ENCODE measurements at places on chromosomes 13 and 19.

GRCh38 chr13:48411841-48412531 is 927 bp downstream of the LPAR6 start:
- peak; percentile 31 for DNase-seq

- DNase-seq: no peak
Observed at GRCh38 chr13:58306062-58306461, 674.5 kb downstream of the PCDH17 start.

DNA sequence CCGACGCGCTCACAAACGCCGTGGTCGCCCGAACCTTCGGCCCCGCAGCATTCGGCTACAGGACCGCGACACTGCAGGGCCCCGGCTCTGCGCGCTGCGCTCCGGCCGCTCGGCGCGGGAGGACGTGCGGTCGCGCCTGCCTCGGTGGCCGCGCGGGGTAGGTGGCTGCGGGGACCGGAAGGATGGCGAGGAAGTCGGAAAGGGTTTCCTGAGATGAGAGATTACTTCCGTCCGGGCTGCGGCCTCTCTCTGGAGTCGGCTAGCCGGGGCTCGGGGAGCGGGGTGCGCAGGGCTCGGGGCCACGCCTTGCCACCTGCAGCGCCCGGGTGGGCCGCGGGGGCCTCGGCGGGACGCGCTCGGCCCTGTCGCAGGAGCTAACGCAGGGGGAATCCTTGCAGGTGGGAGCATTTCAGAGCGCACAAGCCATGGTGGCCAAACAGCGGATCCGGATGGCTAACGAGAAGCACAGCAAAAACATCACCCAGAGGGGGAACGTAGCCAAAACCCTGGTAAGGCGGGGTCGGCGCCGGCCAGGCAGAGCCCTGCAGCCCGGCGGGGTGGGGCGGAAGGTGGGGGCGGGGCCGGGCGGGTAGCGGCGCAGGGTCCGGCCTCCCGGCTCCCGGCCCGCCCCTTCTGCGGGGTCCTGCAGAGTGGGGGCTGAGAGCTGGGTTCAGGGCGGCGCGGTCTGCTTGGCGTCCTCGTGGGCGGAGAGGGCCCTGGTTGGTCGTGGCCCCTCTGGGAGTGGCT is at the start of gene SERP2:
Gene SERP2 (plus strand): TSS at position 224 of the 747 bp plus-strand sequence. CDS start 202 bp downstream, at position 426.
- DNase-seq: peak; percentile 17

DNA sequence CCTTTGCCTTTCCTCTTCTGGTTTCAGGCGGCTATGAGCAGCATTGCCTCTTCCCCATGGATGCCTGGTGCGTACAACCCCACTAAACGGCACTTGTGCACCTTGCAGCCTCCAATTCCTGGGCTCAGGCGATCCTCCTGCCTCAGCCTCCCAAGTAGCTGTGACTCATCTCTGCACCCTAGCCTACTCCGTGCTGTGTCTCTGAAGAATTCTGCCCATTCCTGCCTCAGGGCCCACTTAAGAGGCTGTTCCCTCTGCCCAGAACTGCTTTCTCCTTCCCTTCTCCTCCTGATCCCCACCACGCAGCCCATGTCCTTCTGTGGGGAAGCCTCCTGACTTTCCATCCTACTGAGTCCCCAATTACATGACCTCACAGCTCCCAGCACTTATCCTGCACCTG is 142.2 kb upstream of the ZNF507 start:
- DNase-seq: no peak

- no peak for DNase-seq
Observed at GRCh38 chr19:16943942-16944625, 55.3 kb downstream of the F2RL3 start.

DNA sequence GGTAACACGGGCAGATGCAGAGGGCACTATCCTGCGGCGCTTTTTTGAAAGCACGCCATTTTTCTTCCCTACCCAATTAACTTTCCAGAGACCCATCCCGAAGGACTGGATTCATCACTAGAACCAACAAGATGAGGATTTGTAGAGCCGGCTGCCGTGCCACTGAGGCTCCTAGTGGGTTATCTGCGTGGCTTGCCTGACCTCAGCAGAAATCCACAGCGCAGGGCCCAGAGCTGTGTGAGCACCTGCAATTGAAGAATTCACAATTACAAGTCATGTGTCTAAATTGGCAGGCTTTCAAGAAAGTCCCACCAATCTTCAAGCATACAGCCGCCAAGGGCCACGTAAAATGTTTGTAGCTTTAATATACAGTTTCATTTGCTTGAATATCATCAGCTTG is 75.5 kb downstream of the ALOX5AP start:
- DNase-seq: no peak

DNA sequence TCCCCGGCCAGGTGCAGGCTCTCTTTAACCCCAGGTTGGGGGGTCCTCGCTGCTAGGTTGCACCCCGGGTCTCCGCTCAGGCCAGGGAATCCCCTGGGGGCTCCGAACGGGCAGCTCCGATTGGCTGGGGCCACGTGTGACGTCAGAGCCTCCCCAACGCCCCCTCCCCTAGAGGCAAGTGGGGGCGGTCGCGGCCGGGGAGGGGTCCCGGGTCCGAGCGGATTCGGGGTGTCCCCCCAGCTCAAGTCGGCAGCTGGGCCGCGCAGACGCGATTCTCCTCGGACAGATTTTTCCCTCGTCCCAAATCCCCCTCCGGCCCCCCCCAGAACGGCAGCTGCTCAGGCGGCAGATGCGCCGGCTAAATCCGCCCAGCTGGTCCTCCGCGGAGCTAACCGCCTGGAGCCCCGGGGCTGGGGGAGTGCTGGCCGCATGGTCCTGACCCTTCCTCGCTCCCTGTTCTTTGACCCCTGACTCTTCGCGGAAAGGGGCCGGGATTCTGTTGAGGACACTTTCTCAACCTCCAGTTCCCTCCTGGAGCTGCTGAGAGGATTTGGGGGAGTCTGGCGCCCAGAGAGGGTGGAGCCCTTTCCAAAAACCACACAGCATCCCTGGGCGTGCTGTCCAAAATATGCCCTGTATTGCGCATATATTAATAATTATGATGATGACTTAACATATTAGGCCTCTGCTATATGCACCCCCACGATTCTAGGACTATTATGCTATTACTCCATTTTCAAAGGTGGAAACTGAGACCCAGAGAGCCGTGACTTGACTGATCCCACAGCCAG is 25.4 kb upstream of the SEMA6B start:
- DNase-seq: no peak

GRCh38 chr13:109547942-109548341 is 238.4 kb downstream of the IRS2 start:
- DNase-seq: no peak
